MG63 (cell line): ENCODE measurements at places on chromosomes 7 and 10. TPM values are rescaled to one million over a fixed set of nuclear protein-coding genes. Genes with fewer than 3 reads are reported as not detected.

The TCF7L2 gene
- total RNA-seq, result 0.89 TPM in 1 of 2 replicates, not detected in the other

The MYL7 gene
- not detected in 2 replicates for total RNA-seq

The INMT gene
- 0.03 TPM in 1 of 2 replicates, not detected in the other for total RNA-seq

The PRKG1 gene
- total RNA-seq, result 3.9 and 5.9 TPM in 2 replicates

The KLLN gene
- total RNA-seq, result not detected in 2 replicates

The PHYHIPL gene
- total RNA-seq, result not detected in 2 replicates

The COBL gene
- total RNA-seq, result 0.03 TPM in 1 of 2 replicates, not detected in the other

The TRIM73 gene
- 0.20 TPM in 1 of 2 replicates, not detected in the other for total RNA-seq

The SPAG6 gene
- total RNA-seq, result not detected in 2 replicates

The KAZALD1 gene
- total RNA-seq, result 27.7 and 54.4 TPM in 2 replicates

The AOAH gene
- not detected in 2 replicates for total RNA-seq

The VCL gene
- 109 and 112 TPM in 2 replicates for total RNA-seq

The PIK3CG gene
- not detected in 2 replicates for total RNA-seq

The GDF2 gene
- not detected in 2 replicates for total RNA-seq

The SPDYE2B gene
- total RNA-seq, result not detected in 2 replicates

The NKX1-2 gene
- 0.36 TPM in 1 of 2 replicates, not detected in the other for total RNA-seq

The FAM13C gene
- 0.16 TPM in 1 of 2 replicates, not detected in the other for total RNA-seq

The COX19 gene
- total RNA-seq, result 4.4 and 10.1 TPM in 2 replicates

The DGKI gene
- total RNA-seq, result 0.12 and 0.43 TPM in 2 replicates

The CYP2E1 gene
- 0.99 TPM in 1 of 2 replicates, not detected in the other for total RNA-seq

The UCN3 gene
- total RNA-seq, result not detected in 2 replicates

The PLEKHS1 gene
- total RNA-seq, result not detected in 2 replicates

The NPC1L1 gene
- total RNA-seq, result 0.07 TPM in 1 of 2 replicates, not detected in the other

The CXCL12 gene
- 16.5 and 18.6 TPM in 2 replicates for total RNA-seq

The PSAP gene
- 584 and 682 TPM in 2 replicates for total RNA-seq

The NUTM2E gene
- not detected in 2 replicates for total RNA-seq

The SPDYE2 gene
- not detected in 2 replicates for total RNA-seq

The CCDC172 gene
- not detected in 2 replicates for total RNA-seq

The RBP3 gene
- not detected in 2 replicates for total RNA-seq

The EFCAB10 gene
- not detected in 2 replicates for total RNA-seq

The IL15RA gene
- total RNA-seq, result 15.3 and 23.8 TPM in 2 replicates

The KNDC1 gene
- 0.92 and 1.5 TPM in 2 replicates for total RNA-seq

The ODAD2 gene
- 3.9 TPM in 2 replicates for total RNA-seq

The JCAD gene
- 4.6 and 5.8 TPM in 2 replicates for total RNA-seq

The GPRIN2 gene
- not detected in 2 replicates for total RNA-seq

The GRID1 gene
- total RNA-seq, result 0.10 and 0.15 TPM in 2 replicates

The GPR158 gene
- total RNA-seq, result not detected in 2 replicates

The TMEM229A gene
- total RNA-seq, result not detected in 2 replicates

The AGMO gene
- total RNA-seq, result not detected in 2 replicates

The ABCA13 gene
- not detected in 2 replicates for total RNA-seq

The C10orf88 gene
- 3.5 and 8.4 TPM in 2 replicates for total RNA-seq

The MLXIPL gene
- not detected in 2 replicates for total RNA-seq

The ARHGEF35 gene
- total RNA-seq, result 0.76 TPM in 2 replicates

The PAX4 gene
- total RNA-seq, result not detected in 2 replicates

The RPEL1 gene
- 0.03 TPM in 1 of 2 replicates, not detected in the other for total RNA-seq

The HOXA11 gene
- total RNA-seq, result 3.2 and 3.7 TPM in 2 replicates

The AVPI1 gene
- total RNA-seq, result 14.2 and 20.0 TPM in 2 replicates
